ENCODE measurements at places on chromosomes 13 and 19.
A peak's percentile ranks its signal among the peaks of the same experiment; 100 is the strongest.

GRCh38 chr19:30564551-30565011, 192.4 kb downstream of the ZNF536 start:
- DNase-seq: no peak

- DNase-seq: peak; percentile 9
Measured at GRCh38 chr19:53132141-53132991, at the start of gene ZNF415. Gene ZNF415 (minus strand): TSS chr19:53132910. CDS start chr19:53122676, 10,234 bp downstream.

DNA sequence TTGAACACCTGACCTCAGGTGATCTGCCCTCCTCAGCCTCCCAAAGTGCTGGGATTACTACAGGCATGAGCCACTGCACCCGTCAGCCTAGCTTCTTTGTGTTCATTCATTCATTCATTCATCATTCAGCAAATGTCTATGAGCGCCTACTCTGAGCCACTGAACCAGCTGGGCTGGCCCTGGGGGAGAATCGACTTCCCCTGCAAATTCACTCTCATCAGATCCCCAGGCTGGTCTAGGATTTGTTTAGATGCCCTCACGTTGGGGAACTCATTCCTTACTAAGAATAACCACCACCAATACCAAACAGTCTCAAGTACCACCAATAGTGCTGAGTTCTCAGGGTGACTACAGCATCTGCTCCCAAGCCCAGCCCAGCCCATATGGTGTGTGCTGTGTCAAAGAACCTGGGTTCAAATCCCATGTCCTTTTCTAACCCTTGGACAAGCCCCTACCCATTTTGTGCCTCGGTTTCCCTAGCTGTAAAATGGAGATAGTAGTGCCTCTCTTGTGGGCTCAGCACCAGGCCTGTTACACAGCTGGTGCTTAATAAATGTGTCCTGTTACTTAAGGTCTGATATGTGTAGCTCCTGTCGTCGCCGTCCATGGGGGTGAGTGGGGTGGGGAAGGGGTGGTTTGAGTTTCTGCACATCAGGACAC, 16.8 kb downstream of the NRTN start:
- no peak for DNase-seq

DNA sequence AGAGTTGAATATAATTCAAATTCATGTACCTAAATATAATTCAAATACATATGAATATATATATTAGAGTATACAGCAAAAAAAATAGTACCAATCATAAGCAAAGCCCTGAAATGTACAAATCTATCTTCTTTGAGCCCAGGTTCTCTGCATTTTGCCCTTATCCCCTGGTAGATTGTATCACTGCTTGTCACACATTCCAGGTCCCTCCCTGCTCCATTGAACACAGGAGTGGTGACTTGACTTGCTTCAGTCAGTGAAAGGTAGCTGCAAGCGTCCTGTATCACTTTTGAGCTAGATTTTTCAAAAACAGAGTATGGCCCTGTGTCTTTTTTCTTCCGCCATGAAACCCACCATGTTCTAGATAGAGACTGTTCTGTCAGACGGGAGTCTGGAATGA, 369.4 kb downstream of the LIG4 start:
- DNase-seq: no peak

DNA sequence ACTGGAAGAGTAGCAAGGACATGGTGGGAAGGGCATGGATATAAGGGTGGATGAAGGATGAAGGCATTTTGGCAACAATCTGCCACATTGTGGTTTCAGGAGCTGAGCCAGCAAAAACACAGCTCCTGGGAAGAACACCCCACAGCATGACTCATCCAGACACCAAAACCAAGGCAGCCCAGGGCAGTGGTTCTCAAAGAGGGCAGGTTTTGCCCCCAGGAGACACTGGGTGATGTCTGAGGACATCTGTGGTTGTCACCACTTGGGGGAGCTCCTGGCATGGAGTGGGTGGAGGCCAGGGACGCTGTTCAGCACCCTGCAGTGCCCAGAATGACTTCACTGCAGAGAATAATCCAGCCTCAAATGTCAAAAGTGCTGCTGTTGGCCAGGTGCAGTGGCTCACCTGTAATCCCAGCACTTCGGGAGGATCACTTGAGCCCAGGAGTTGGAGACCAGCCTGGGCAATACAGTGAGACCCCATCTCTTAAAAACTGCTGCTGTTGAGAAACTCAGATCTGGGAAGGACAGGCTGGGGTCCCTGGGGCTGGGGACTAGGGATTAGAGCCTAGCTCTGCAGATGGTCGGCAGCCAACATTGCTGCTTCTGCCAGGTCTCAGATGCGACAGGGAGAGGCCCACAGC, 16.1 kb downstream of the ZFR2 start:
- DNase-seq: no peak

All from BJ (cell line).